AG20443 (cell line): ENCODE measurements at places on chromosomes 13 and 19.

- DNase-seq, result no peak
These were observed 7.1 kb downstream of the CLIP3 start for GRCh38 chr19:36025541-36025940.

GRCh38 chr13:43303033-43303729, 279.8 kb downstream of the DNAJC15 start:
- DNase-seq, result peak; percentile 56

GRCh38 chr19:31427857-31428256, 78.6 kb upstream of the TSHZ3 start:
- no peak for DNase-seq

DNA sequence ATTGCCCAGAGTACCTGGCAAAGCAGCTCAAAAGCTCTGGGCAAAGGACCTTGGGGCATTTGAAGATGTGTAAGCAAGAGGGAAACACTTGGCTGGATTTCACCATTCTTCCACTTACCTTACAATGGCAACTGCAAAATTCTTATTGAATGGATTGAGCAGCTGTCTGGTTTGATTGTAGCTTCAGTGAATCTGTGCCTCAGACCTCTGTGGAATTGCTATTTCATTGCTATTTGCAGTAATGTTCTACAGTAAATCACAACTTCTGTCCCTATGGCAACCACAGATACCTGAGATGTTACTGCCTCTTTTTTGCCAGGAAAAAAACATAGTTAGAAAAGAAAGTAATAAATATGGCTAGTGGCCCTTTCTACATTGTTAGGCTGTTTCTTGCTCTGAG, 519.5 kb downstream of the SUCLA2 start:
- no peak for DNase-seq

GRCh38 chr19:54518844-54519243, 16.2 kb downstream of the LAIR2 start:
- DNase-seq, result no peak

DNA sequence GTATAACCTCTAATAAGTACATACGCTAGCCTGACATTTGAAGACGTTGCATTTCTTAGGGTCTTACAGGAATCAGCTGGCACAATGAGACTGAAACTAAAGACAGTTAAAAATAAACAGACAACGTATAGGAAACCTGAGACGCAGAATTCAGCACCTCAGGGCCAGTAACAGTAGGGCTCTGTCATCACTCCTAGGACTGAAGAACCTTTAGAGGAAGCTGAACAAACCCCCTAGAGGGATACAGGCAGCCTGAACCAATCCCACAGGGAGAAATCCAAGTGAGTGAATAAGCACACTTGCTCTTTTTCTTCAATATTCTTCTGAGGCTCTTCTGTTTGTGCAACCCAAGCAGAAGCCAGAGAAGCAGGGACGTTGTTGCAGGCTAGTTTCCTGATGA, 53.9 kb upstream of the KLHL1 start:
- no peak for DNase-seq

DNA sequence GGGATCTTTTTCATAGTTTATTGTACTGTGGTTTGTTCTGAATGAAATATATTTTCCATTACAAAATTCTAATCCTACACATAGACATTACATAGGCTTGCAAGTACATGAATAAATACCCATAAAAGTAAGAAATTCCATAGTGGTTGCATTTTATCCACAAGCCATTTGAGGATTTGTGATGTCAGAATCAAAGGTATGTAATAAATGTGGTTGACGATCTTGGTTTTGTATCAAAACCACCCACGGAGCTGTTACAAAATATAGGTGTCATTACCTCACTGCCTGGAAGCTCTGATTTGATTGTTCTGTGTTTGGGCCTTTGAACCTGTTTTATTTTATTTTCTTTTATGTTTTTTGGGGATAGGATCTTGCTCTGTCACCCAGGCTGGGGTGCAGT, 125.1 kb downstream of the NALCN start:
- DNase-seq, result no peak

DNA sequence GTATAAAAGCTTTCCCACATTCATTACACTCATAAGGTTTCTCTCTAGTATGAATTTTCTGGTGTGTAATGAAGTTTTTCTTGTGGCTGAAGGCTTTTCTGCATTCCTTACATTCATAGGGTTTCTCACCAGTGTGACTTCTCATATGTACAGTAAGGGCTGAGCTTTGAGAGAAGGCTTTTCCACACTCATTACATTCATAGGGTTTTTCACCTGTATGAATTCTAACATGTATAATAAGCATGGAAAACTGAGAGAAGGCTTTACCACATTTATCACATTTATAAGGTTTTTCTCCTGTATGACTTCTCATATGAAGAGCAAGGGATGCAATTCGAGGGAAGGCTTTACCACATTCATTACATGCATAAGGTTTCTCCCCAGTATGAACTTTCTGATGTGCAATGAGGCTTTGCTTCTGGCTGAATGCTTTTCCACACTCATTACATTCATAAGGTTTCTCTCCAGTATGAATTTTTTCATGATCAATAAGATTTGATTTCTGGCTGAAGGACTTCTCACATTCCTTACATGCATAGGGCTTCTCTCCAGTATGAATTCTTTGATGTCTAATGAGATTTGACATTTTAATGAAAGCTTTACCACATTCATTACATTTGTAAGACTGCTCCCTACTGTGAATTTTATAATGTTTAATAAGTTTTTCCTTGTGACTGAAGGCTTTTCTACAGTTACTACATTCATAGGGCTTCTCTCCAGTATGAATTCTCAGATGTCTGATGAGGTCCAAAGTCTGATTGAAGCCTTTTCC, 42.6 kb downstream of the ZNF527 start:
- no peak for DNase-seq
